ENCODE measurements at places on chromosomes 5 and 9.

DNA sequence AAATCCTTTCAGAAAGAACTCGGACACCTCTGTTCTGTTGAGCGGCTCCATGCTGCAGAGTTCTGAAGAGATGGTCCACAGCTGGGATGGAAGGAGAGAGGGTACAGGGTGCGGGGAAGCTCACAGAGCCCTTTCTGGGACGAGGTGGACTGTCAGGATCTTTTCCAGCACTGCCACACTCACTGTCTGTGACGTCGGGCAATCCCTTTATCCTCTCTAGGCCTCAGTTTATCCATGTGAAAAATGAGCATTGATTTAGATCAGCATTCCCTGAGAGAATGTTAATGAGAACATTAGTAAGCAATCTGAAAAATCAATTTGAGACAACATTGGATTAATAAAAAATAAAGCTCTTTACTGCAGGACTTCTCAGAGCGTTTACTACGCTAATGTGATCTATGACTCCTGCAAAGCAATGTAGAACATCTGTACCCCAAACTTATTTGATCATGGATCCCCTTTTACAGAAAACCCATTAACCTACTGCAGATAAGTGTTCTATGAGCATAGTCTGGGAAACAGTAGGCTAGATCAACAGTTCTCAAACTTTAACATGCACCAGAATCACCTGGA, at the start of gene OR13J1:
Gene OR13J1 (minus strand): TSS at position 51 of the 573 bp plus-strand sequence. CDS start 0 bp downstream, at position 51.
- DNase-seq = no peak

DNA sequence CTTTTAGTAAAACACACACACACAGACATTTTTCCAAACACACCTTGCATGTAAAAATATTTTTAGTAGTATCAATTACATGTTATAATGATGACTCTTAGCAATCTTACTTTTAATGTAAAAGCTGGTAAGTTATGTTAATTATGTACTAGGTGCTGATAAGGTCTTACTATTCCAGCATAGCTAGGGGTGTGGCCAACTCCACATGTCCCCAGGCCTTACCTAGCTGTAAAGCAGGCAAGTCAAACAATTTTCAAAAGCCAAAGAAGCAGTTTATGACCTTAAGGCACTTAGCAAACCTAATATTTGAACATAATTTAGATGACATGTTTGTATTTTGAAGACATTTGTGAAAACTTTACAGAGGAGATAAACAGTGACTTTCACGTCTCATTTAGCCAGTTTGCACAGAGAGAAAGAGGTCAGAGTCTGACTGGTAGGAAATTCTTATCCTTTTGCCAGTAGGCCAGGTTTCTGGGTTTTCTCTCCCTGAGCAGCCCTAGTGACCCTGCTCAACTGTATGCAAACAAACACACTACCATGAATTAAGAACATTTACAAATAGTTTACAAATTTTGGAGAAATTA, 26.5 kb upstream of the GPX3 start:
- no peak for DNase-seq

DNA sequence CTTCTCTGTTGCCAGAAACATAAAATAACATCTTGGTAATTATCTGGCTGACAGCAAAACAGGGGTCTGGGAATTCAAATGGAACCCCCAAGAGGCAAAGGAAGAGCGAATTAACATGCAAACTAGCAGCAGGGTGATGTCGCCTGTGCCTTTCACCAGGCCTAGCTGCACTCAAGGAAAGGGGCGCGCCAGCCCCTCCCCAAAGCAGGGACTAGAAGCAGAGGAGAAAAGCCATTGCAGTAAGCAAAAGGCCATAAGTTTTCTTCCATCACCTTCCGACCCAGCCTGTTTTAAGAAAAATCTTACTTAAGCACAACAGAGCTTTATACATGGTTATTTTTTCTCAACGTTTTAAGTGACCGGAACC, 539 bp downstream of the POC5 start:
- peak; percentile 2 for DNase-seq

DNA sequence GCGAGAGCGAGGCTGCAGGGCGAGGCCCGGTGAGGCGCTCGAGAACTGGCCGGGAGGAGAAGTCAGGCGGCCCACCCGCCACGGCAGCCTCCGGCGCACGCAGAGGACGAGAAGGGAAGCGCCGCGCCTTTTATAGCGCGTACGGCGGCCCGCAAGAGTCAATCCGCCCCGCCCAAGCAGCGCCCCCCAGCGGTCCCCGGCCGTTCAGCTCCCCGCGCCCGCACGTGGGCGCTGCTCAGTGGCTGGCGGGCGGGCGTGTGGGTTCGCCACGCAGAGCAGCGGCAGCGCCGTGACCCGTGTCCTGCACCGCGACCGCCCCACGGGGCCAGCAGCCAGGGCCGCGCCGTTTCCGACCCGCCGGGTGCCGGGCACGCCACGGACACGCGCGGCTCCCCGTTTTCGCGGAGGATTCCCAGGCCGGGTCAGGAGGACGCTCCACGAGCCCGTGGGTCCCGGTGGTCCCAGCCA, 14.6 kb downstream of the LCN10 start:
- peak; percentile 88 for DNase-seq

GRCh38 chr5:179230061-179230461, 115.2 kb downstream of the ADAMTS2 start:
- DNase-seq = no peak

DNA sequence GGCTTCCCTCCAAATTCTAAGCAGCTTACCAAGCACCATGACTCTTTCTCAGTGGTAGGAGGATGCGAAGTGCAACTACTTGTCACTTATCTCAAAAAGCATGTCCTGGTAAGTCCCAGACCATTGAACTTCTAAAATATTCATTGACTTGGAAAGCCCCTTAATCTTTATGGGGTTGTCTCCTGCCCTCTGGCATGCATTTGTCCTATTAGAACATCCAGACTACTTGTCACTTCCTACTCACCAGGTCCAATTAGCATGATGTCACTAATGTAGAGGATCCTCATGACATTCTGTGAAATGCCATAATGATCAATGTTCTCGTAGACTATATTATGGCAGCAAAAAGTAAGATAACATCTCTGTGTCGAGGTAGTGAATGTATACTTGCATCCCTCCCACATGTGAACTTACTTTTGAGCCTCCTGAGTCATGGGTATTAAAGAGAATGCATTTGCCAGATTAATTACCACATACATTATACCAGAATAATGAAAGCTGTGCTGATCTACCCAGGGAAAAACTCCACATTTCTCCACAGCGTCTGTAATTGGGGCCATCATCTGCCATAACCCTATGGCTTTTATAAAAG, 63.5 kb upstream of the RAD23B start:
- no peak for DNase-seq

- no peak for DNase-seq
Measured at GRCh38 chr9:104555521-104555920, 13.4 kb upstream of the OR13C8 start.

GRCh38 chr5:100434815-100435214, 100.4 kb upstream of the FAM174A start:
- no peak for DNase-seq

DNA sequence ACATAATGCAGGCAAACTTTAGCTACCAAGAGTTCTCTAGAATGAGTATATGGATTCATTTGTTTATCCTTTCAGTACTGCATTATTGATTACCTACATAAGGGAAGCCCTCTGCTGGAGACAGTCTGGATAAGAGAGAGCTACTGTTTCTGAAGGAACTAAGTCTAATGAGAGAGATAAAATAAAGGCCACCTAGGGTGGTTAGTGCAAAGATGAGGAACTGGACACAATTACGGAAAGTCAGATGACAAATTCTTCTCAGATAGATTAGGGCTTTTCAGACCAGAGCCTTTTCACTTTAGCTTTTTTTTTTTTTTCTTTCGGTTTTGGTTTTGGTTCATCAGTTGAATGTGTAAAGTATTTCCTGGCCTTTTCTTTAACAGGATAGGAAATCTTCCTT, 31.3 kb downstream of the ISOC1 start:
- no peak for DNase-seq

DNA sequence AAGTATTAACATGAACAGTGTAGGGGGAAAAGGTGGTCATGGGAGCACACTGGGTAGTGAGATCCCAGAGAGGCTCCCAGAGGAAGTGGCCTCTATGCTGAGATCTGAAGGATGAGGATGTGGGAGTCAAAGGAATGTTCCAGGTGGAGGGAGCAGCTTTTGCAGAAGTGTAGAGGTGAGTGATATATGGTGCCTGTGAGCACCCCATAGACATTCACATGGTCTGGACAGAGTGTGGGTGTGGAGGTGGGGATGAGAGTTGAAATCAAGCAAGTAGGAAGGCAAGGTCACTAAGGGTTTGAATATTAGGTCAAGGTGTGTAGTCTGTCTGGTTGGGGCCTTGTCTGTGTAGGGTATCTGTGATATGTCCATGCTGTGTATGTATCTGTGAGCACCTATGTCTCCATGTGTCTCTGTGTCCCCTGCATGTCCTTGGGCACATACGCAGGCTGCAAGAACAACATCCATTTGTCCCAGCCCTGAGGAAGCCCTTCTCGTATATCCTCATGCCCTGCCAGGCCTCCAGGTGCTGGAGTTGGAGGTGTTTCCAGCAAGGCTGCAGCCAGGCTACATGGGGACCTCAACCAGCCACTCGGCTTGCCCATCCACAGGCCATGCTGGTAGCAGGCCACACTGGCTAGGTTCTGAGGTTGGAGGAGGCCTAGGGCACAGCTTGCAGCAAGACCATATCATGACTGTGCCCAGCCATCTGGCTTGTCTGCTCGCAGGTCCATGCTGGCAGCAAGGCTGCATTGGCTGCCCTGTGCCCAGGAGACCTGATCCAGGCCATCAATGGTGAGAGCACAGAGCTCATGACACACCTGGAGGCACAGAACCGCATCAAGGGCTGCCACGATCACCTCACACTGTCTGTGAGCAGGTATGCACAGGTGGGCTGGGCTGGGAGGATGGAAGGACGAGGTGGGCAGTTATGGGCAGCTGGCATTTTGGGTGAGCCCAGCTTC, 4.7 kb downstream of the PDLIM4 start:
- peak; percentile 84 for DNase-seq

DNA sequence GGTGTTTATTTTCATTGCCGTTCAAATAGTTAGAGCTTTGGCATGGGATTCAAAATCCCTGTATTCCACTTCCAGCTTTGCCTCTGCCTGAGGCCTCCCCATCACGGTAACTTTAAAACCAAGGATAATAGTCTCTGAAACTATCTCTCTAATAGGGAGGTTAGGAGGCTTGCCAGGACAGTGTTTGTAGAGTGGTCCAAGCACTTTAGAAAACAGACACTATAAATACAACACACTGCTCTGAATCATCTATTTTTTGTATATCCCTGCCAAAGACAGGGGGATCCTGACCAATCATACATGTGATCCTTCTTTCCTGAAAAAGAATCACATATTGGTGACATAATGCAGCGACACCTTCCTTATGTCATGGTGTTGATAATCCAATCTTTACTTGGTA, 326.8 kb downstream of the BNC2 start:
- no peak for DNase-seq

DNA sequence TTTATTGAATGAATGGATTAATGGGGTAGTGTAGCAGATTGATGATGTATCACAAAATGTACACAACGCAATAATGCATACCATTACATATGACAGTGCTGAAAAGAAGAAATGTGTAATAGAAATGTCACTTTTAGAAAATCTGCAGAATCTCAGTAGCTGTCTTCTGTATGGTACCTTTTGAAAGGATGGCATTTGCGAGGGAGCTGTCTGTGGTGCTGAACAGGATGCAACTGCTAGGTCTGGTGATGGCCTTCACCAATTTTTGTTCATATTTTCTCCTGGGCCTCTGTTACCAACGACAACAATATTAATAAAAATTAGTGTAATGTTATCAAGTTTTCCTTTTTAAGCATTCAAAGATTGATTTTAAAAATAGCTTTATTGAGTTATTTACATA, 36.2 kb upstream of the OTULIN start:
- DNase-seq = no peak

- peak; percentile 33 for DNase-seq
Measured at GRCh38 chr5:17218353-17219005, 1.0 kb downstream of the BASP1 start.

DNA sequence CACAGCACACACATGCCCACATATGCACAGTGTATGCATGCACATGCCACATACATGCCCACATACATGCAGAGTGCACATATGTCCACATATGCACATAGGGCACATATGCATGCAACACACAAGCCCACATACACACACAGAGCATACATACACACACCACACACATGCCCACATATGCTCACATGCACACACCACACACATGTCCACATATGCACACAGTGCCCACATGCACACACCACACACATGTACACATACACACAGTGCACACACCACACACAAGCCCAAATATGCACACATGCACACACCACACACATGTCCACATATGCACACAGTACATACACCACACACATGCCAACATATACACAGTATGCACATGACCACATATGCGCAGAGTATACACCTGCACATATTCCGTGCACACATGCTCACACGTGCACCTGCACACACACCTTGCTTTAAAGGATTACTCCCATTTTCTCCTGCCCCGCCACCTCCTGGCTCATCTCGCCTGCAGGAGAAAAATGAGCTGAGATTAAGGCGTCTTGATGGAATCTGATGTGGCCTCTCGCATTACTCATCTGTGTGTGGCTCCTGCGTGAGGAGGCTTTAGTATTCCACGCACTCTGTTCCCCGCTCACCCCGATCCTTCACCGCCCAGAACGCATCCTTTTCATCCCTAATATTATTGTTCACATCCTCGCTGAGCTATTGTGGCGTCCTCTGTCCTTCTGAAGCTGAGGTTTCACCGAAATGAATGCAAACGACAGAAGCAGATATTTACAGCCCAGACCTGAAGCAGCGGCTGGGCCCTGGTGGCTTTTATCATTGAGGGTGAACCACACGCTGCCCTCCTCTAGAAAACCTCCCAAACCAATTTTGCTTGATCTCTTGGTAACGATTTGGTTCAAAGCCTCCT, 182.7 kb downstream of the OLFM1 start:
- no peak for DNase-seq

DNA sequence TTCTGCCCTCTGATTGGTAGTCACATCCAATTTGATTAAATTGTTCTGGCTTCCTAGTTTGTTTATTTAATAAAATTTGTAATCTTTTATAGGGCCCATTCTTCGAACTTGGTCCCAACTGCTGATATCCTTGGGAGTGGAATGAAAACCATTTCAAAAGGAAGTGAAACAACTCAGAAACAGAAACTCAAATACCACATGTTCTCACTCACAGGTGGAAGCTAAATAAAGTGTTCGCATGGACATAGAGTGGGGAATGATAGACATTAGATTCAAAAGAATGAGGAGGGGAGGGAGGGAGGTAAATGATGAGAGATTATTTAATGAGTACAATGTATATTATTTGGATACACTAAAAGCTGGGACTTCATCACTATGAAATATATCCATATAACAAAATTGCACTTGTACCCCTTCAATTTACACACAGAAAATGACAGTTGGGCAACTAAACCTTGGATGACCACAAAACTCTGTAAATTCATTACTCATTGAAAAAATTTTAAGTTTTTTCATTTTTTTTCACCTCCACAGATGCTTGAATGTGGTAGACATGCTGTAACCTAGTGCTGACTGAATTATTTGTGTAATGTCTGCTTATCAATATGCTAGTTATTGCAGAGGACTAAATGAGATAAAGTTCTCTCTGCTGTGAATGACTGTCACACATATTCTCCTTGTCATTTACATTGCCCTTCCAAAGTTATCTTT, 16.0 kb downstream of the ATP10B start:
- DNase-seq = no peak
